Liver (tissue), 10 donors: ENCODE measurements at places on chromosomes 7 and 10.

DNA sequence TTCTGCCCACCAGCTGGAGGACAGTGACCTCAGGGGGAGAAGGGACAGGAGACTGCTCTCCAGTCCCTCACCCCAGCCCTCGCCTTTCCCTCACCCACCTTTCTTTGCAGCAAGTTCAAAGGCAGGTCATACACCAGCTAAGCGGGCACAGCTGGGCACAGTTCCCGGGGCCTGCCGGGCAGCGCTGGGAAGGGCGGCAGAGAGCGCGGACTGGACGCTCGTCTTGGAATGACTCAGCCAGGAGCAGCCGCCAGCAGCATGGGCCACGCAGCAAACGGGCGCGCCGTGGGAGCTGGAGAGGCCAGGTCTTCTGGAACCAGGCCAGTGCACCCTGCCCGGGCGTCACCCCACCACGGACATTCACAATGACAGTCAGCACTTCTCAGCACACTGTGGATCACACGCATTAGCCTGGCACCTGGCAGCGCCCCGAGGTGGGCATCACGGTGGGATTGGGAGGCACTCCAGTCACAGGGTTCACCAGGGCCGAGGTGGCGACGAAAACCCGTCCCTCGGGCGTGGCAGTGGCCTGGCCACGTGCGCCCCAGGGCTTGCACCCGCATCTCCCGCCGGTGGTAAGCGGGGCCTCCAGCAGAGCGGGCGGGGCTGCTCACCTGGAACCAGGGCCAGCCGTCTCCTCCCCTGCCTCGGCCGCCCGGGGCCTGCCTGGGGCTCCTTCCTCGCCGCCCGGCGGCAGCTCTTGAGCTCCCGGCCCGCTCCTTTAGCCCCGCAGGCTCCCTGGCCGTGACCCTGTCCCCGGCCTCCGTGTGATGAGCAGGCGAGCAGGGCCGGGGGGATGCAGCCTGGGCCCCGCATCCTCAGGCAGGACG is 29.0 kb upstream of the WDFY4 start:
- DNase-seq: no peak

DNA sequence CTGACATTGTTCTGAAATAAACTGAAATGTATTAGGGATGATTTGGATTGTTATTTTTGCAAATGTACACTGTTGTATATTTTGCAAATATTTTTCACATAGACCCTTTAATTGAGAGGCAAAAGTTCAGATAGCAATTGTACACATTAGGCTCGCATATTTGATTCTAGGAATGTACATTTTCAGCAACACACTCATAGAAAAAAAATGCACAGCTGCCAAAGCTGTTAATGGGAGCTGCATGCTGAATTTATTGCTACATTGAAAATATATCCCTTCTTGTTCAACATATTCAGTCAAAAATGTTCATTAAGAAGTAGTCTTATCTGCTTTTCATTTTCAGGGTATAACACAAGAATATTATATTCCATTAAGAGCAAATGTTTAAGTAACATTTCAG is 512.9 kb downstream of the ATRNL1 start:
- no peak for DNase-seq

GRCh38 chr10:119654540-119654939 is 3.4 kb downstream of the BAG3 start:
- no peak for DNase-seq

GRCh38 chr10:131445623-131446022 is 134.1 kb upstream of the TCERG1L start:
- DNase-seq: no peak

GRCh38 chr7:141550386-141551093 is 670 bp upstream of the AGK start:
- no peak for DNase-seq

- no peak for DNase-seq
These were observed 272.3 kb upstream of the PLPP4 start for GRCh38 chr10:120184547-120185337.

DNA sequence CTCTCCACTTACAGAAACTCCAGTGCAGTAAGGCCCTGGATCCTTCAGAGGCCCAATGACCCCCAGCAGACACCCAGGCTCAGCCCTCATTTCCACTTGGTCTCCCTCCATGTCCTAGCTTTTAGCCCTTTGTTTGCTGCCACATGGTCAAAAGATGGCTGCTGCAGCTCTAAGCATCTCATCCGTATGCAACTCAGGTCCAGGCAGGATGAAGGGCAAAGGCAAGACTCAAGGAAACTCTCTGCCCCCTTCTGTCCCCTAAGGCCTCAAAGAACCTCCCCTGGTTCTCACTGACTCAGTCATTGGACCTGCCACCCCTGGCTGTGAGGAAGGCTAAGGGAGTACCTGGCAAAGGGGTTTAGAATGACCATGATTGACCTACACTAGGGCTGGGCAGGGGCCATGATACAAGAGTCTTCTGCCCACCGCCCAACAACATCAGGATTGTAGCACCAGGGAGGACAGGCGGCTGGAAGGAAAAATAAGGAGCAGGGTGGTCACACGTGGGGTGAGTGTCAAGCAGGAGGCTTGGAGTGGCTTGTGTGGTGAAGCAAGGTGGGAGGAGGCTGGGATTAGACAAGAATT is 303.8 kb upstream of the ZMIZ1 start:
- DNase-seq: no peak

- no peak for DNase-seq
These were observed 42.4 kb downstream of the PNLIPRP3 start for GRCh38 chr10:116470071-116470470.

DNA sequence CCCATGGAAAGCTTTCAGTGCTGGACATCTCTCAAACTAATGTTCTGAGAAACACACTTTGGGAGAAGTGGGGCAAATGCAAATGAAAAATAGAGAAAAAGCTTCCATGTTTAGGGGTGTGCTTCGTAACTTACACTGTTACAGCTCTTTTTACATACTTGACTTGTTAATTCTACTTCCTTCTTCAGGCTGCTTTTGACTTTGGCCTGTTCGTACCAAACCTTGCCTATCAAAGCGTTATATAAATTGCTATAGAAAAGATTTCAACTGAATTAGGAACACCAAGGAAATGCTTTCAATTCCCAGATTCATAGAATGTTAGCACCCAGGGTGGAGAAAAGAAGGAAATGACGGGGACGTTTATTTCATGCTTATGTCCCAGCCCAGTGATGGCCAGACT is 140.8 kb upstream of the PRR15 start:
- no peak for DNase-seq

GRCh38 chr10:1488970-1489548 is 248.3 kb downstream of the ADARB2 start:
- no peak for DNase-seq

- no peak for DNase-seq
These were observed 250.2 kb downstream of the ELFN1 start for GRCh38 chr7:1920266-1920681.

GRCh38 chr7:22663357-22663718 is 63.7 kb upstream of the IL6 start:
- no peak for DNase-seq
